Heart right ventricle (tissue), 16 donors: ENCODE measurements at places on chromosomes 3 and 15. TPM values are rescaled to one million over a fixed set of nuclear protein-coding genes. Genes with fewer than 3 reads are reported as not detected.

- no peak overlapping the region for H3K4me3 ChIP-seq
- DNase-seq, result no peak
- no peak overlapping the region for H3K27ac ChIP-seq
- no peaks in the 10 kb centered on the region for H3K4me1 ChIP-seq
- peaks cover 73% of the 10 kb centered on the region for H3K27me3 ChIP-seq
Observed at GRCh38 chr15:85871545-85871944, 76.8 kb upstream of the KLHL25 start.

Gene TMCO5A
- total RNA-seq, result not detected

DNA sequence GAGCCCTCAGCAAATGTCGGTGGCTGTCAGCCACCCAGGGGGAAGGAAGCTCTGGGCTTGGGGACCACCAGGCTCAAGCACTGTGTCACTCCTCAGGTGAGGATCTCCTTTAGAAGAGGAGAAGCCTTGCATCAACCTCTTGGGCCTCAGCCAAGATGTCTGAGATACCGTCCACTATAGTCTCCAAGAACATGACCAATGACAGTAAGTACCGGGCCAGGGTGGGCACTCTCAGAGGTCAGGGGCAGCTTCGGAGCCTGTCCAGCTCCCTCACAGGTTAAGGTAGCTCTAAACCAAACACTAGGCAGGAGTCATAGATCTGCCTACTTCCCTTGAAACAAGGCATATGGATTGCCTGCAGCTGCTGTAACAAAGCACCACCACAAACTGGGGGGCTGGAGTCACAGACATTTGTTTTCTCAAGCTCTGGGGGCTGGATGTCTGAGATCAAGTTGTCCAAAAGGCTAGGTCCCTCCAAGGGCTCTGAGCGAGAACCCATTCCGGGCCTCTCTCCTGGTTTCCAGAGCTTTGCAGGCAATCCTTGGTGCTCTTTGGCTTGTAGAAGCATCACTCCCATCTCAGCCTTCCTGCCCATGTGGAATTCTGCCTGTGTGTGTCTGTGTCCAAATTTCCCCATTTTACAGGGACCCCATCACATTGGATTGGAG lies 1.3 kb downstream of the CFAP100 start:
- DNase-seq, result no peak
- peaks cover 5% of the 10 kb centered on the region for H3K4me1 ChIP-seq
- no peak overlapping the region for H3K4me3 ChIP-seq
- H3K27me3 ChIP-seq, result no peaks in the 10 kb centered on the region
- no peaks in the 10 kb centered on the region for H3K36me3 ChIP-seq

DNA sequence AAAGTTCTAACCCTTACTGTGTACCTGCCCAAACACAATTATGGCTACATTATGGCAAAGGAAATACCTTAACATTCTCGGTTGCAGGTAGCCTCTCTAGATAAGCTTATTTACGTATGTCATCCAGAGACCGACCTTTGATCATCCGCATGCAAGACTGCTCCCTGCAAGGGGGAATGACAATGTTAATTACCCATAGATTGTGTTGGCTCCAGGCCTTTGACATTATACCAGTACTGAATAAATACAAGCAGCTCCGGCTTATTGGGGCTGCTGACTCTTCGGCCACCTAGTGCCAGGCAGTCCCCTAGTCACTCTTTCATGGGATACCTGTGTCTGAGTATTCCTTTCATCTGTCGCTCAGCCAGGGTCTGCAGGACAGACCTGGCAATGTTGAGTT lies 223.5 kb downstream of the DTWD1 start:
- no peak overlapping the region for H3K27ac ChIP-seq
- H3K27me3 ChIP-seq, result no peaks in the 10 kb centered on the region
- no peaks in the 10 kb centered on the region for H3K4me1 ChIP-seq

DNA sequence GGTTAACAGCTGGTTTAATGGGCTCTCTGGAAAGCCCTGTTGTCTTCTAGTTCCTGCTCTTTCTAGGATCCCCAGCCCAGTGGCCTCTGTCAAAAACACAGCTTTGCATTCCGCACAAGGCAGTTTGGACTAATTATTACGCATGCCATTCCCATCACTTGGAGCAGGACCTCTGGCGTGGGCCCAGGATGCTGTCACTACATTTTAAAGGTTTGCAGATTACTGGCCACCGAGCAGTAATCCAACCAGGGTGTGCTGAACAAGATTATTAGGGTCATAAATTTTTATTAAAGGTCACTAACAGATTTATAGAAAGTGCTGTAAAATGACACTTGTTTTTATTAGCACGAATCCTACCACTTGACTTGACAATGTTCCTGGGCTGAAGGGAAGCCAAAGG lies 143.6 kb upstream of the SLC6A11 start:
- DNase-seq, result peak; percentile 12
- H3K4me3 ChIP-seq, result no peak overlapping the region
- no peaks in the 10 kb centered on the region for H3K36me3 ChIP-seq
- no peaks in the 10 kb centered on the region for H3K27me3 ChIP-seq

Gene TRH
- total RNA-seq, result not detected

Gene CD86
- total RNA-seq, result 14.7 TPM

- H3K27ac ChIP-seq, result no peak overlapping the region
- DNase-seq, result no peak
- H3K36me3 ChIP-seq, result no peaks in the 10 kb centered on the region
- H3K27me3 ChIP-seq, result no peaks in the 10 kb centered on the region
- no peak overlapping the region for H3K4me3 ChIP-seq
- H3K4me1 ChIP-seq, result no peaks in the 10 kb centered on the region
Observed at GRCh38 chr3:59510576-59510975, 460.8 kb upstream of the CFAP20DC start.

DNA sequence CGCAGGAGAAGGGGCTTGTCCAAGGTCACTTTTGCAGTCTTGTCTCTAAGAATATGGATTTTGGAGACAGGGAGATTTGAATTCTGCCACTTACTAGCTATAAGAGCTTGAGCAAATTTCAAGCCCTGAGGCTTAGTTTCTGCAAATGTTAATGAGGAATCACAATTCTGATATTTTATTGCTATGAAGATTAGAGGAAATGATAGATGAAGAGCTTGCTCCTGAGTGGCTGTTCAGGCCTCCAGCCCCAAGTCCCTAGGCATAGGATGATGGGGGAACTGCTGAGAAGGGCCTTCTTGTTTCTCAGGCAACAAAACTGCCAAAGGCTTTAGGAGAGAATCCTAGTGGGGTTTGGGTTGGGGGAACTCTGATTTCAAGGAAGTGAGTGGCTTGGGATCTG lies 18.8 kb upstream of the PSTPIP1 start:
- no peaks in the 10 kb centered on the region for H3K27me3 ChIP-seq
- H3K4me3 ChIP-seq, result no peak overlapping the region
- H3K4me1 ChIP-seq, result peaks cover 15% of the 10 kb centered on the region
- H3K36me3 ChIP-seq, result no peaks in the 10 kb centered on the region
- no peak for DNase-seq

DNA sequence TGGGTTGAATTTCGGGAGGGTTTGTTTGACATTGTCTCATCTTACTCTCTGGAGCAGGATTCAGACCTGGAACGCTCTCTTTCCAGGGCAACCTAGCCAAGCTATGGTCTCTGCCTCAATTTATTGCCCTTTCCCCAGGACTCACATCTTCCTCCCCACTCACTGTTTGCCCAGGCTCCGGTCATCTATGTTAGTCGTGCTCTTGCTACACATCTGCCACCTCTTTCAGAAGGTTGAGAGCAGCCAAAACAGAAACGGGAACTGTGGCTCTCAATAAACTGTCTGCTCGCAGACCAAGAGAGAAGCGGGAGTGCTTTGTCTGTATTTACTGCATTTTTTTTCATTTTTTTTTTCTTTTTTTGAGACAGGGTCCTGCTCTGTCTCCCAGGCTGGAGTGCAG lies 81.6 kb downstream of the ST6GAL1 start:
- H3K4me1 ChIP-seq, result peaks cover 42% of the 10 kb centered on the region
- no peak for DNase-seq
- peak overlapping the region; percentile 70 for H3K27ac ChIP-seq
- H3K27me3 ChIP-seq, result no peaks in the 10 kb centered on the region
- H3K36me3 ChIP-seq, result no peaks in the 10 kb centered on the region
- H3K4me3 ChIP-seq, result no peak overlapping the region
